NCI-H2171 (cell line): ENCODE measurements at places on chromosomes 2 and 18.

- no peak for DNase-seq
Measured at GRCh38 chr2:182716650-182716979, 558 bp downstream of the DNAJC10 start.

GRCh38 chr2:59754011-59754735 is 799.3 kb downstream of the BCL11A start:
- peak; percentile 13 for DNase-seq

DNA sequence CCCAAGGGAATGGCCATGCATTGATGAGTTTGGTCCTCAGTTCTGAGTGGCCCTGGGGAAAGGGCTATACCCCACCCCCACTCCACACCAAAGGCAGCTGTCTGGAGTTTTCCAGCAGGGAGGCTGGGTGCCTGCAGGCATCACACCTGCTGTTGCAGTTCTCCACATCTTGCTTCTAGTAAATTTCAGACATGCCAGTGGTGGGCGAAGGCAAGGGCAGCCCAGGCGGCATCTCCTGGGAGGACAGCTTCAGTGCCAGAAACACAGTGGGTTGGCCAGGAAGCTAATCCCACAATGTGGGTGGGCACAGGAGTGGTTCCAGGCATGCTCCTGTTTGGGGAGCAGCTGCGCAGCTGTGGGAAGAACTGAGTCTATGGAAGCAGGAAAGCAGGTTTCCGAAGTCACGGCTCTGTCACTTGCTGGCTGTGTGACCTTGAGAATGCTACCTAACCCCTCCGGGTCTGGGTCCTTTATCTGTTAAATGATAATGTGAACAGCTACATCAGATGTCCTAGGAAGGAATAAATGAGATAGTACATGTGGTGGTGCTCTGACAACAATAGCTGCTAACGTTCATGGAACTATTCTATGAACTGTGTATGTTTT is 84.6 kb upstream of the SPTBN1 start:
- DNase-seq, result no peak

- no peak for DNase-seq
Measured at GRCh38 chr18:62586151-62586774, 63.4 kb downstream of the ZCCHC2 start.

DNA sequence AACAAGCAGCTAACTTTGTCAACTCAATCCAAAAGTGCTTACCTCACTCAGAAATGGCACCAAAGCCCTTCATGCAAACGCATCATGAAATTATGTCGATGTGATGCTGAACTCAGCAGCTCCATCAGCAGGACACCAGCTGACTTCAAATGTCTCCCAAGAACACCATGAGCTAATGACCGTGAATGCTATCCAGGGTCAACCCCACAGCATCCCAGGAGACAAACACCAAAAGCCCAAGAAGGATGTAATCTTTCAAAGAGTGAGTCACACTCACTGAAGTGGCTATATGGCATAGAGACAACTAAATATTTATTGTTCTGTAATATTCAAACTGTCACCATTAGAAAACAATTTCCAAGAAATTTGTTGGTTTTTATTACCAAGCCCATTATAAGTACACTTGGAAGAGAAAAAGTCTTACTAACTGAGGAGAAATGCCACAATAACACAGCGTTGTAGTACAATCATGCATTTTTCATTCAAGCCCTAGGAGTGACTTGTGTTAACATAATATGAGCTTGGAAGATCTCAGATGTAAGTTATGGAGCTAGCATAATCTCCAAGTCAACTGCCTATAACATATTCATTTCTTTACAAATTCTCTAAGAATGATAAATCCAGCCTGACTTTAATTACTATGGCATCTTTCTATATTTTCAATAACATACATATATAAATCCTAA is 165.0 kb upstream of the CCDC68 start:
- DNase-seq, result no peak

GRCh38 chr18:62329691-62330454 is 4.8 kb downstream of the TNFRSF11A start:
- no peak for DNase-seq

GRCh38 chr18:2114289-2114688 is 457.0 kb downstream of the METTL4 start:
- no peak for DNase-seq

GRCh38 chr2:100013892-100014677 is 128.3 kb downstream of the AFF3 start:
- DNase-seq, result no peak

- DNase-seq, result no peak
Measured at GRCh38 chr2:203690441-203691047, 15.9 kb upstream of the CD28 start.
